ENCODE measurements at places on chromosomes 4 and X.

DNA sequence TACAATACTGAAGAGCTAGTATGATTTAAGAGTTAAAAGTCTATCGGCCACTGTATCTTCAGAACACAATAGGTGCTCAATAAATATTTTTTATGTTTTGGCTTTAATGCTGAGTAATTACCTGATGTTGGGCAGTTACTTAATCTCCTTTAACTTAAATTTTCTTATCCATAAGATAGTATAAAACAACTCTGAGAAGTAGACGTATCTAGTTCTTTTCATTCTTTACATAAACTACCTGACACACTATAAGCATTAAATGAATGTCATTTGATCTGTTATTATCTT lies 22.9 kb downstream of the ELF2 start:
- DNase-seq = no peak

- DNase-seq = no peak
Measured at GRCh38 chr4:22462688-22463087, 53.2 kb downstream of the ADGRA3 start.

- DNase-seq = no peak
Measured at GRCh38 chrX:21949689-21950088, 9.2 kb downstream of the SMS start.

DNA sequence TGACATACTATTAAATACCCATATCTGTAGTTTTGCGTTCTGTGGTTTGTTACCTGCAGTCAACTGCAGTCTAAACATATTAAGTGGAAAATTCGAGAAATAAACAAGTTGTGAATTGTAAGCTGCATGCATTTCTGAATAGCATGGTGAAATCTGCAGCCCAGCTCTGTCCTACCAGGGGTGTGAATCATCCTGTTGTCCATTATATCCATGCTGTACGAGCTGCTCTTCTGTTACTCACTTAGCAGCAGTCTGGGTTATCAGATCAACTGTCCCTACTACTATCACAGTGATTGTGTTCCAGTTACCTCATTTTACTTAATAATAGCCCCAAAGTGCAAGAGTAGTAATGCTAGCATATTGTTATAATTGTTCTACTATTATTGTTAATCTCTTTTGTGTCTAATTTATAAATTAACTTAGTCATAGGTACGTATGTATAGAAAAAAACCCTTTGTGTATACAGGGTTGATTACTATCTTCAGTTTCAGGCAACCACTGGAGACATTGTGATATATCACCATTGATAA lies 173.7 kb upstream of the FAT4 start:
- no peak for DNase-seq

GRCh38 chr4:169846396-169846795 lies 88.7 kb upstream of the HPF1 start:
- DNase-seq = no peak

- DNase-seq = no peak
Measured at GRCh38 chr4:17511509-17511949, 361 bp downstream of the QDPR start.

DNA sequence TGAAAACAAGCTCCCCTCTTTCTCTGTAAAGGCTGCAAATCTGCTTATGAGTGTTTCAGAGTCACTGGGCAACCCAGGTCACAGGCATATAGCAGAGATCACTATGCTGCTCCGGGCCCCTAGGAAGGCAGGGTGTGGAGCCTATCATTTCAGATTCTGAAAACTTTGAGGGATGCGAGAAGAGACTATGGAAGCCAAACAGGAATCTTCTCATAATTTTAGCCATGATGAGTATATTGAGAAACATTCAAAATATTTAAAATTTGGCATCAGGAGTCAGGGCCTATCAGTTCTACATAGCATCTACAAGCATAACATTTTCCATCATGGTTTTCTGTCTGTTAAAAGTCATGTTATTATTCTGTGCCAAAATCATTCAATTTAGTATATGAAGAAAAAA lies 61.7 kb upstream of the ATXN3L start:
- no peak for DNase-seq

GRCh38 chr4:181908168-181908567 lies 335.0 kb upstream of the TENM3 start:
- DNase-seq = no peak

DNA sequence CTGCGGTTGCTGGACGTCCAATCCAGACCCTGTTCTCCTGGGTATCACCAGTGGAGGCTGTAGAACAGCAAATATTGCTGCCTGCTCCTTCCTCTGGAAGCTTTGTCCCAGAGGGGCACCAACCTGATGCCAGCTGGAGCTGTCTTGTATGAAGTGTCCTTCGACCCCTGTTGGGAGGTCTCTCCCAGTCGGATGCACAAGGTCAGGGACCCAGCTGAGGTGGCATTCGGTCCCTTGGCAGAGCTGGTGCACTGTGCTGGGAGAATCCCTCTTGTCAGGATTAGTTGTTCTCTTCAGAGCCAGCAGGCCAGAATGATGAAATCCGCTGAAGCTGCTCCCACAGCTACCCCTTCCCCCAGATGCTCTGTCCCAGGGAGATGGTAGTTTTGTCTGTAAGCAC lies 110.3 kb upstream of the ZXDB start:
- no peak for DNase-seq

- DNase-seq = no peak
Measured at GRCh38 chr4:158808399-158808798, 39.6 kb downstream of the FNIP2 start.

DNA sequence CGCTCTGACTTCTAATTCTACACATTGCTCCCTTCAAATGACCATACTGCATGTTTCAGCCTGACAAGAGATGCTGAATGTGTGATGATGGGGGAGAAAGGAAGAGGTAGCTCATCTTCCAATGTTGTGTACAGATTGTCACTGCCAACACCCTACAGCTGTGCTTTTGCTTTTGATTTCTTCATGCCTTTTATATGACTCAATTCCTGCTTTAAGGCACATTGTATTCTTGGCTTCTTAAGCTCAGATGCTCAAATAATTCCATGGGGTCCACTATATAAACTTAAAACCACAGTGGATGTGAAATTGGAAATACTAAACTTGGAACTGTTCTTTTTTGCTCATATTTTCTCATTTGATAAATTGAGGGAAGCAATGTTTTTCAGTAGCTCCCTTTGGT lies 183.2 kb upstream of the WDFY3 start:
- no peak for DNase-seq

GRCh38 chr4:120922381-120923206 lies at the start of gene PRDM5:
TSS of gene PRDM5 (minus strand) at chr4:120922726. CDS start at chr4:120922608, 118 bp downstream.
- DNase-seq = peak; percentile 72

GRCh38 chr4:93776386-93777080 lies 52.0 kb upstream of the ATOH1 start:
- no peak for DNase-seq

DNA sequence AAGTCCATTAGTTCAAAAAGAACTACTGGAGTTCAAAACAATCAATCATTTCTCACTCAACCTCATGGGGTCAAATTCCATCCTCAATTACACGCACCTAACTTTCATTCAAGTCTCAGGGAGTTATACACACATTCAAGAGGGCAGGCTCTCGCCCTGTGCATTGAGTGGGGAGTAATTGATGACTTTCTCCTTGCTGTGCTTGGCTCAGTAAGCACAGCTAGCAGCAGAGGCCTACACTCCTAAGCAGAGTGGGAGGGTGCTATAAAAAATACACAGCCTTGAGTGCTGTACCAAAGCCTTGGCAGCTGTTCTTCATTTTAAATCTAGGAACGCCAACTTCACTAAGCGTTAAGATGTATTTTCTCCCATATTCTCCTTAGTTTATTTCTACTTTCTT lies 958.3 kb upstream of the ADGRL3 start:
- DNase-seq = peak; percentile 47

- no peak for DNase-seq
Measured at GRCh38 chrX:39866229-39866628, 231.5 kb downstream of the BCOR start.

DNA sequence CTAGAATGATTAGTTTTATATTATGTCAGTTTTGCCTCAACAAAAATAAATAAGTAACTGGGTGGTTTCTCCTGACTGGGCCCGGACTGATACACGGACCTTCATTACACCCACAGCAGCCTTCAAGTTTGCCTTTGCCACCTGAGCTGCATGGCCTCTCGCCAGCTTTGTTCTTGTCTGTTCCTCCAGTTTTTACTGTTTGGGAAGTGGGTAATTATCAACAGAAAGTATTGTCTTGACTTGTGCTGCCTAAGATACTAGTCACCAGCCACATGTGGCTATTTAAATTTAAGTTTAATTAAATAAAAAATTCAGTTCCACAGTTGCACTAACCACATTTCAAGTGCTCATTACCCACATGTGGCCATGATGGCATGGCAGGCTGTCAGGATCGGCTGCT lies 74.7 kb upstream of the INTU start:
- no peak for DNase-seq

DNA sequence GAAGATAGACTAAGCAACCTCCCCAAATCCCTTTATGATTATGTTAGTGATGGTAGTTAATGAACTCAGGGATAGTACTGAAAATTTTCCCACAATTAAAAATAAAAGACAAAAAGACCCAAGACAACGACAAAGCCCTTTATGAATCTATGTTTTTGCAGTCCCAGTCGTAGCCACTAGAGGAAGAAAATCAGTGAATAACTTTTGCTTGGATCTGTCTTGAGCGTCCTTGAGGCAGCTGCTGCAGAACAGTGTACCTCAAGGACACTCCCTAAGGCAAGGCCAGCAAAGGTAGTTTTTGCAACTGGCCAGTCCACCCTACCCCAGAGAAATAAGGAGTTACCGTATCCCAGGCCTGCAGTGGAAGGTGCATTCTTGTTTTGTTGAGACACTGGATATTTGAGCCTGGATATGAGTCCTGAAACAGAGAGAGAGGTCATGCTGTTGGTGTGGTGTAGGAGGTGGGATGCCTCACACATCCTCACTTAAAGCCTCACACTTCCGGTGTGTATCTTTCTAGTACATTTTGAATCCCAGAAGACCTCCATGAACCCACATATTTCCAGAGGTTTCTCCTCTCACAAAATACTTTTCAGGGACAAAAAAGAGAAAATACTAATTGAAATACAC lies 8.7 kb upstream of the TIMM8A start:
- DNase-seq = no peak

DNA sequence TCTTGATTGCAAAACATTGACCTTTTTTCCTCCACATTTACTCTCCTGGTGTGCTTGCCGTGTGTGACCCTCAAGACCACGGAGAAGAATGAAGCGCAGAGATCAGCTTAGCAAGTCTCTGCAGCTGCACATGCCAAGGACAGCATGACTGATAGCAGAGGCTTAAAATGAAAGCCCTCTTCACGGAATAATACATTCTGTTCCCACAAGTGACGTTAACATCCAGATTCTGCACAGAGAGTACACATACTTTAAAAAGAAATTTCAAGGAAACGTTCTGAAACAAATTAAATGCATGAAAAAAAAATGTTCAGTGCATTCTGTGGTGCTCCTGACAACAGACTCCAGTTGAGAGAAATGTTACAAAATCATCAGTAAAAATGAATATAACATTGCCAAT lies 60.9 kb downstream of the SLC7A11 start:
- no peak for DNase-seq

GRCh38 chr4:61583696-61584095 lies 383.6 kb downstream of the ADGRL3 start:
- no peak for DNase-seq

DNA sequence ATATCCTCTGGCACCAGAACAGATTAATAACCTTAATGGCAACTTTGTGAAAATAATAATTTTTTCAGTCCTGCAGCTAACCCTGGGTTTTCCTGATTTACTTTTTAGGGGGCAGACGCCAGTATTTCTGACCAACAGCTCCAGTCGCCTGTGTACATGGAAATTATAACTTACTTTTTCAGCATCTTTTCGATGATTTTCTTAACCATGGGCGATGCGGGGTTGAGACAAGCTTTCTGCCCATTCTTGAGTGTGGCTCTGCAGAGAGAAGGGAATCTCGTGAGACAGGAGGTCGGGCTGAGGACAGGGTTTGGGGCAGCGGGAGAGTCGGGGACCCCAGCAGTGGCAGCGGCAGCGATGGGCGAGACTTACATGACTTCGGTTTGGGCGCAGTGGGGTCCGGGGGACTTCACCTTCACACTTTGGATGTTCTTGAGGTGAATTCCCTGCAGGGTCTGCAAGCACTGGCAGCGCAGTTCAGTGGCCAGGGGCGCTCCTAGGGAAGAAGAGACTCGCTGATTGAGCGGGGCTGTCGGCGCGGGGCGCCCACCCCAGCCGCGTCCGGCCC lies 484 bp downstream of the CXCL2 start:
- DNase-seq = no peak

- DNase-seq = peak; percentile 67
Measured at GRCh38 chr4:123547216-123548165, 150.9 kb downstream of the SPRY1 start.

- no peak for DNase-seq
Measured at GRCh38 chr4:137740141-137740540, 207.8 kb upstream of the PCDH18 start.

GRCh38 chr4:38284294-38285030 lies 324.3 kb downstream of the PTTG2 start:
- DNase-seq = no peak

- peak; percentile 45 for DNase-seq
Measured at GRCh38 chrX:114581528-114582263, 2.2 kb upstream of the HTR2C start.

DNA sequence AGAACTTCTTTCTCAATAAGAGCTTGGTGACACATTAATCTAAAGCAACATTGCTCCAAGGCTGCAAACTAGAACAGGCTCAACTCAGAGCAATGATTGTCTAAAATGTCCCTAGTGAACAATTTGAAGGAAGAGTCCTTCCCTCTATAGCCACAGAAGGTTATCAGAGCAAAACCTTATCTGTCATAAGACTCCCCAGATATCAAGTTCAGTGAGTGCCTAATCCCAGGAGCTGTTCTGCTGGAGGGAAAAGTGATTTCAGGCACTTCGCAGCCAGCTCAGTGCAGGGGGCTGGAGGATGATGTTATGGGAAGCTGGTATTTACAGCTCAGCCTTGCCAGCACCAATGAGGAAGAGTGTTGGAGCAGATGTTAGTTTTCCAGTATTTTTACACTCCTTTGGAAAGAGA lies 497.5 kb downstream of the INPP4B start:
- DNase-seq = no peak

- DNase-seq = no peak
Measured at GRCh38 chr4:141275834-141276233, 55.1 kb downstream of the ZNF330 start.

DNA sequence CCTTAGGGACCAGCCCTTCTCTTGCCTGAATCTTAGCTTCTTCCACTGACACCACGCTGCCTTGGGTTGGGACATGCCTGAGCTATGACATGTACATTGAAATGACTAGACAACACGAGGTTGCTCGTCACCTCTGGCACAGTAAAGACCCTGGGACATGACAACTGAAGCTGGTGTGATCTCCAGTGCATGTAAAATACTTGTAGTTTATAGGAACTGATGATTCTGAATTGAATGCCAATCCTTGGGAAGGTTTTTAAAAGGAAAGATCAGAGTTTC lies 100.7 kb upstream of the PGRMC2 start:
- no peak for DNase-seq

DNA sequence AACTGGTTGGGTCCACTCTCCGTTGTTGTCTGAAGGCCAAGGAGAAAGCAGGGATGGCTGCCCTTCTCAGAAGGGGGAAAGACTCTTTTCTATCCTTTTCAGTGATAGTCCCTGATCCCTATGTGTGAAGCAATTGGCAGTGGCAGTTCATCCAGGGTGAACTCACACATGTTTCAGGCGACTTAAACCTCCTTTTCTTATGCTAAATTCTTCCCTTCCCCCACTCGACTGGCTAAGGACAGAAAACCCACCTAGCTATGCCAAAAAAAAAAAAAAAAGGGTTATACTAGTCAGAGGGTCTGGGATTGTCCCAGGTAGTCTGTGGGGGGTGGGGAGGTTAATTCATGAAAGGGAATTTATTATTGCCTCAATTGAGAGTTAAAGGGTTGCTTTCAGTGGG lies 12.2 kb upstream of the ZNF280C start:
- DNase-seq = no peak

All from nephron progenitor cell (in vitro differentiated cells).